ENCODE measurements at places on chromosomes 11 and 22.

GRCh38 chr11:21514316-21514715 is 678.6 kb upstream of the ANO5 start:
- peak; percentile 1 for DNase-seq

GRCh38 chr11:120338107-120338933 is 2.1 kb downstream of the ARHGEF12 start:
- DNase-seq: no peak

DNA sequence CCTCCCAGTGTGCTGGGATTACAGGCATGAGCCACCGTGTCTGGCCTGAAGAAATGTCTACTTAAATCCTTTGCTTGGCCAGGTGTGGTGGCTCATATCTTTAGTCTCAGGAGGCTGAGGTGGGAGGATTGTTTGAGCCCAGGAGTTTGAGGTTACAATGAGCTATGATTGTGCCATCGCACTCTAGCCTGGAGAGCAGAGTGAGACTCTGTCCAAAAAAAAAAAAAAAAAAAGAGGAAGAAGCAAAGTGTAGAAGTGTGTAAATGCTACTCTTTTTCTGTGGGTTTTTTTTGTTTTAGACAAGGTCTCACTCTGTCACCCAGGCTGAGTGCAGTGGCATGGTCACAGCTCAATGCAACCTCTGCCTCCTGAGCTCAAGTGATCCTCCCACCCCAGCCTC is 6.4 kb upstream of the ATG16L2 start:
- no peak for DNase-seq

- no peak for DNase-seq
These were observed 8.0 kb downstream of the RIBC2 start for GRCh38 chr22:45421349-45422055.

GRCh38 chr11:120457996-120458395 is 53.6 kb upstream of the GRIK4 start:
- no peak for DNase-seq

- DNase-seq: no peak
These were observed 74.0 kb upstream of the CLDN5 start for GRCh38 chr22:19598054-19598855.

- DNase-seq: peak; percentile 74
These were observed 10.8 kb downstream of the TP53I11 start for GRCh38 chr11:44939673-44940395.

- DNase-seq: no peak
These were observed 12.8 kb downstream of the DHCR7 start for GRCh38 chr11:71435278-71435951.

DNA sequence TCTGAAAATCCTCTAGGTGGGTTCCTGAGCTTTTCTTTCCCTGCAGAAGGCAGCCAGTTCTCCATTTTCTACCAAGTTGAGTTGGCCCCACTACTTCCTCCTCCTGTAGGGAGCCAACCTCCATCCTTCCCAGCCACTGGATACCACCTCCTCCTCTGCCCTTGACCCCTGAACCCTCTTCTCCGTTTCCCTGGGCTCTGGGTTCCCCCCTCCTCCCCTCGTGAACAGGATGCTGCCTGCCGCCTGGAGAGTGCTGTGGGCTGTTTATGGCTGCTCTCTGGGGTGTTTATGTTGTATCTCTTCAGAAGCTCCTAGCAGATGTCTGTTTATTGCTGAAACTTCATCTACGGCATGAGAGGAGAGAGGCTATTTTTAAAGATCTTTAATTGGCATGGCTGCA is 8.6 kb downstream of the MICAL2 start:
- no peak for DNase-seq

DNA sequence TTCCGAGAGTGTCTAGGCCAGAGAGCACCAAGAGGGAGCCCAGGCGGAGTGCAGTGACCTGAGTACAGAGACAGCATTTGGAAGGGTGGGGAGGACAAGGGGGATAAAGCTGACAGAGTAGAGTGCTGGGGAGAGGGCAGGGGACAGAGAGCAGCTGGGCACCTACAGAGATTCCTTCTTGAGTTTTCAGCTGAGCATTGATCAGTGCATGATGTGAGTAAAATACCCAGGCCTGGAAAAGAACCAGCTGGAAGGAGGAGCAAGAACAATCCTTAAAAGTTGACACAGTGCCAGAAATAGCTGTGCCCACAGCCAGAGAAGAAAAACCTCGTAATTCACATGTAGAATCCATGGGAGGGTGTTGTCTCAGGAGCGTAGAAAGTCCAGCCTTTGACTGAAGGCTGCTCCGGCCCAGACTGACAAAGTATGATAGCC is 33.9 kb upstream of the PANX2 start:
- no peak for DNase-seq

GRCh38 chr11:58573451-58574104 is 2.1 kb downstream of the LPXN start:
- no peak for DNase-seq

DNA sequence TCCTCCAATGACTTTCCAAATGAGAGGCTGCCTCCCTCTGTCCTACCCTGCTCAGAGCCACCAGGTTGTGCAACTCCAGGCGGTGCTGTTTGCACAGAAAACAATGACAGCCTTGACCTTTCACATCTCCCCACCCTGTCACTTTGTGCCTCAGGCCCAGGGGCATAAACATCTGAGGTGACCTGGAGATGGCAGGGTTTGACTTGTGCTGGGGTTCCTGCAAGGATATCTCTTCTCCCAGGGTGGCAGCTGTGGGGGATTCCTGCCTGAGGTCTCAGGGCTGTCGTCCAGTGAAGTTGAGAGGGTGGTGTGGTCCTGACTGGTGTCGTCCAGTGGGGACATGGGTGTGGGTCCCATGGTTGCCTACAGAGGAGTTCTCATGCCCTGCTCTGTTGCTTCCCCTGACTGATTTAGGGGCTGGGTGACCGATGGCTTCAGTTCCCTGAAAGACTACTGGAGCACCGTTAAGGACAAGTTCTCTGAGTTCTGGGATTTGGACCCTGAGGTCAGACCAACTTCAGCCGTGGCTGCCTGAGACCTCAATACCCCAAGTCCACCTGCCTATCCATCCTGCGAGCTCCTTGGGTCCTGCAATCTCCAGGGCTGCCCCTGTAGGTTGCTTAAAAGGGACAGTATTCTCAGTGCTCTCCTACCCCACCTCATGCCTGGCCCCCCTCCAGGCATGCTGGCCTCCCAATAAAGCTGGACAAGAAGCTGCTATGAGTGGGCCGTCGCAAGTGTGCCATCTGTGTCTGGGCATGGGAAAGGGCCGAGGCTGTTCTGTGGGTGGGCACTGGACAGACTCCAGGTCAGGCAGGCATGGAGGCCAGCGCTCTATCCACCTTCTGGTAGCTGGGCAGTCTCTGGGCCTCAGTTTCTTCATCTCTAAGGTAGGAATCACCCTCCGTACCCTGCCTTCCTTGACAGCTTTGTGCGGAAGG is 2.9 kb downstream of the APOC3 start:
- DNase-seq: no peak

- DNase-seq: peak; percentile 37
These were observed 627 bp downstream of the GTF2H1 start for GRCh38 chr11:18322818-18323570.

GRCh38 chr11:57842873-57843272 is 81.3 kb downstream of the CTNND1 start:
- no peak for DNase-seq

GRCh38 chr11:1863352-1864216 is 10.7 kb downstream of the LSP1 start:
- DNase-seq: peak; percentile 94

GRCh38 chr11:102081313-102081712 is 28.9 kb upstream of the YAP1 start:
- DNase-seq: no peak

- DNase-seq: no peak
These were observed 3.1 kb upstream of the TMA7B start for GRCh38 chr22:39956932-39957664.

DNA sequence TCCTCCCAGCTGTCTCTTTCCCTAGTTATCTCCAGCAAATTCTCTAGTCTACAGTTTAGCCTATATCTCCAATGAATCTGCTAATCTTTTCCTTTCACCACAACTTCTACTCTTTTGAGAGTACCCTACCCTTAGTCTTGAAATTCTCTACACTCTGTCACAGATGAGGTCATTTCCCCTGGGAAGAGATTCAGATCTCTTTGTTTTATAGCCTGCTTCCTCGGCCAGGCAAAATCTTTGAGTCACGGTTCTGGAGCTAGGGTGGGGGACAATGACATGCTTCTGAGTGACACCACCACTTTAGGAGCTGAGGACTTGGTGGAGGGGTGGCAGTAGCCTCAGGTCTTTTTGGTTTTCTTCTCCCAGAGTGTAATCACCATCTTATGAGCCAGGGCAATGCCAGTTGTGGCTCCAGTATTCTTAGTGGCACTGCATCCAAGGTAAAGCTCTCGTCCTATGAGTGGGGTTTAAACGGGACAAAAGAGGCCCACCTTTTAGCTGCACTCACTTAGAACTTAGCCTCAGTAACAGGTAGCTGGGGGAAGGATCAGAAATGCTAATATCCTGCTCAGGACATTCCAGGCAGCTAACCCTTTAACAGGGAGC is 98.5 kb upstream of the RRM1 start:
- peak; percentile 50 for DNase-seq

DNA sequence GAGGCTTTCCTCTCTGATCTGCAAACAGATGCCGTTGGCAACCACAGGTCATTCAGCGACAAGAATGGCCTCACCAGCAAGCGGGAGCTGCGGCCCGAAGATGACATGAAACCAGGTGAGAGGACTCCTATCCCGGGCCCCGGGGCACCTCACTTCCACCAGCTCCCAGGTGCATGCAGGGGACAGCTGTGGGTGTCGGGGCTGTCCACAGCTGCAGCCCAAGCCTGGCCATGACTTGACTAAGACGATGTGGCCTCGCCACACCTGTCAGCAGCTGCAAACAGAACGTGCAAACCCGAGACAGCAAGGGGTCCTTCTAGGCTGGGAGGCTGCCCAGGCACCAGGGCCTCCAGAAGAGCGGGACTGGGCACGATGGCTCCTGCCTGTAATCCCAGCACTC is 3.6 kb downstream of the GAL start:
- DNase-seq: no peak

DNA sequence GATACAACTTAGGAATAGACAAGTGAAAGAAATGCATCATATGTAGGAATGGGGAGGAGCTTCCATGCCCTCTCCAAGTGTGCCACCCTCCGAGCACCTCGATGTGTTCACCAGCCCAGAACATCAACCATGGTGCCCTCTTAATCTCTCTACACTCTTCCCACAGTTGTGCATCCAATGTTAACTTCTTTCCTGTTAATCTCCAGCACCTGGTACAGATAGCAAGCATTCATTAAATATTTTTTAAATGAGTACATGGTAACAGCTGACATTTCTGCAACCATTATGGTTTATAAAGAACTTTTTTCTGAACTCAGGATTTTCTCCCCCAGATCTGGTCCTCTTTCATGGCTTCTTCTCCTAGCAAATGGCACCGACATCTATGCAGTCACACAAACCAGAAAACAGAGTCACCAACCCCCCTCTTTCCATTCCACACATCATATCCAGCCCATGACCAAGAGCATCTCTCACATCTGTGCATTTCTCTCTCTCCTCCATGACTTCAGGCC is 118.1 kb upstream of the CLPB start:
- no peak for DNase-seq

- no peak for DNase-seq
These were observed 36.5 kb downstream of the SYTL2 start for GRCh38 chr11:85774256-85775101.

- no peak for DNase-seq
These were observed 56.5 kb downstream of the MIAT start for GRCh38 chr22:26713823-26714449.

DNA sequence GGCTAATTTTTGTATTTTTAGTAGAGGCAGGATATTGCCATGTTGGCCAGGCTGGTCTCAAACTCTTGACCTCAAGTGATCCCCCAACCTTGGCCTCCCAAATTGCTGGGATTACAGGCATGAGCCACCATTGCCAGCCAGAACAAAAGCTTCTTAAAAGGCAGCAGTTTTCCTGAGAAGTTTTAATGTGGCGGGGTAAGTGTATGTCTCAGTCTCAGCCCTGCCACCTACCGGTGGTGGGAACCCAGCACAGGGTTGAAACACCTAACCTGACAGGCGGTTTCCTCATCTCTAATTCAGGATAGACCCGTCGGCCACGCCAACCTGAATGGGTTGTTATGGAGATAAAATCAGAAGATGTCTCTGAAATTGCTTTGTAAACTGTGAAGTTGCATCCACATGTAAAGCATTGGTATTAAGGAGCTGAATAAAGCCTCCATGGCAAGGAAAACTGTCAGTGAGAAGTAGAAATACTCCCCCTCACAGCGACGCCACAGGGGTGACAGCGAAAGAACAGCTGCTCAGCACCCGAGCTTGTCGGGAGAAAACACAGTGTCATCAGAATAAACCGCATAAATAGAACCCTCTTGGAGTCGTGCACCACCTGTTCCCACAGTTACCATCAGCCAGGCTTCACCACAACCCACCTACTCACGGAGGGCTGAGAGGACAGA is 165.9 kb upstream of the NCAM1 start:
- peak; percentile 80 for DNase-seq

- no peak for DNase-seq
These were observed 8.0 kb downstream of the MOB2 start for GRCh38 chr11:1478544-1478943.

DNA sequence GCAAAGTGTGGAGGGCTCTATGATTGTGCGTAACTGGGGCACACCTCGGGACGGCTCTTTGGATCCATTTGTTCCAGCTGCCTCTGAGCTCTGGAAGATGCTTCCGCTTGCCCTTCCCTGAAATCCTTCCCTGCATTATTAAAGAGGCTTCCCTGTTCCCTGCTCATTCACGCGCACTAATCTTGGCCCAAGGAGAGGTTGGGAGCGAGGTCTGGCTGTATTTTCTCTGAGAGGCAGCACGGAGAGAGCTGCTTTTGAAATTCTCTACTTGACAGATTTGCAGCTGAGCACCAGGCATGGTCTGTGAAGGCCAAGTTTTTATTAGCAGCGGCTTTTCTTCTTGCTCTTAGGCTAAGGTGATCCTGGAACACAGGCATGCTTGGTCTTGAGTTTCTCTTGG is 94.8 kb upstream of the NTM start:
- no peak for DNase-seq

GRCh38 chr22:21659864-21660525 is 5.8 kb upstream of the PPIL2 start:
- no peak for DNase-seq

DNA sequence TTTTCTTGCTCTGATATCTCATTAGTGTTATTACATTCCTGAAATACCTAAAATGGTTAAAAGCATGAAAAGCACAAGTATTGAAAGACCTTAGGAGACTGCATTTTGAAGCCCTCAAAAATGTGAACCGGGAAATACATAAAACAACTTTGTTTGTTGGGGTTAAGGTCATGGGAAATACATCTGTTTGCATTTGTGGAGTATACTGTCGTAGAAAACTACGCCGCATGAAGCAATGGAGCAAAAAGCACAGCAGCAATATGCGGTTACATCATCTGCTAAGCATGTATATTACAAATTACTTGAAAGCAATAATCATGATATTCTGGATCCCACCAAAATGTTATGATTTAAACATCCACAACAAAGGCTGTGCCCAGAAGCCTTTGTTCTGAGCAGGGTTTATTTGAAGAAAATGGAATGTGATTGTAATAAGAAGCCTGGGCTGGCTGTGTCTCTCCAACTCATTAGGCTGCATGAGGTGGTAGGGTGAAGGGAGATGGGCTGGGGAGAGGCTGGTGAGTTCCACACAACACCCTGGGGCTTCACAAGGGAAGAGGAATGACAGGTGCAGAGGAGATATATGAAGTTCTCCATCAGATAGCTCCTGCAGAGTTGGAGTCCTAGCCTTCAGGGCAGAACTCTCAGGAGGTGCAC is 64.7 kb upstream of the LIN7C start:
- DNase-seq: peak; percentile 8

GRCh38 chr11:2558397-2558796 is 113.6 kb downstream of the KCNQ1 start:
- no peak for DNase-seq

GRCh38 chr22:31020334-31020733 is 51.3 kb downstream of the TUG1 start:
- peak; percentile 95 for DNase-seq

- DNase-seq: no peak
These were observed 758.7 kb downstream of the BRD1 start for GRCh38 chr22:49068861-49069500.

Measured in ELF-1 (cell line).